Large intestine (tissue), 12 donors: ENCODE measurements at places on chromosomes 11 and 22.

DNA sequence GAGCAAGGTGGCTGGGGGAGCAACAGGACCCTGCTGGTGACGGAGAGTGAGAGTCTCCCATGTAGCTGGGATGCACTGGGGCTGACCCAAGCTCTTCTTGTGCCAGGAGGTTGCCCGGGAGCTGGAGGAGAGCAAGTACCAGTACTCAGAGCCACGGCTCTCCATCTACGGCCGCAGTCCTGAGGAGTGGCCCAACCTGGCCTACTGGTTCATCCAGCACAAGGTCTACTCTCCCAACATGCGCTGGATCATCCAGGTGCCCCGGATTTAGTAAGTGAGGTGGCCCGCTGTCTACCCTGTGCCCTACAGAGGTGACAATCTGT, 40.4 kb downstream of the AMPD3 start:
- no peak for DNase-seq

- DNase-seq = no peak
These were observed 3.1 kb downstream of the CAT start for GRCh38 chr11:34441814-34442213.

DNA sequence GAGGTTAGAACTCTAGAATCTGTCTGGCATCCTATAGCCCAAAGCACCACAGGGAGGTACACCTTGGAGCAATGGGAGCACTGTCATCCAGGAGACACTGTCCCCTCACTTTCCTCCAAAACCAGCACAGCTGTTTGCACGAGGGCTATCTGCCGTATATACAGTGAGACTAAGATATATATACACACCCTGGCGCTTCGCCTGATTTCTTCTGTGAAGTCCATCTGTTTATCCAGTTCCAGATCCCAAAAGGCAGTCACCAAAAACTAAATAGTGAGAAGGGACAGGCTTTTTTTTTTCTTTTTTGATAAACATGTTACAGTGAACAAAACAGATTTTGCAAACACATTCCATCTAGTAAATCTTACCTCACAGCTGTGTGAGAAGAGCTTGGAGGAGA, 68.5 kb downstream of the ARFGAP2 start:
- no peak for DNase-seq

DNA sequence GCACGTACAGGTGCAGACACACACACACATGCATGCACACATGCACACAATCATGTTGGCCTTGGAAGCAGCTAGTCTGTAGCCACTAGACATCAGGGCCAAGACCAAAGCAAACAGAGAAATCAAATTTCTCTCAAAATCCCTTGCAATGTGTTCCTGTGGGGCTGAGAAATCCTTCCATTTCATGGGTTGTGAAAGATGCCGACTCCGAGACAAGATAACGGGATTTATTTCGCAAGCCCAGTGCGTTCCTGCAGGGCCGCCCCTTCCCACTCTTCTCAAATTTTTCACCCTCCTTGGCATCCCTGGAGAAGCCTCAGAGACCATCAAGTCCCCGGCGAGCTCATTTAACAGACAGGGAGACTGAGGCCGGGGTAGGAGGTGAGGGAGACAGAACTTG, 366.7 kb downstream of the MN1 start:
- DNase-seq = no peak

DNA sequence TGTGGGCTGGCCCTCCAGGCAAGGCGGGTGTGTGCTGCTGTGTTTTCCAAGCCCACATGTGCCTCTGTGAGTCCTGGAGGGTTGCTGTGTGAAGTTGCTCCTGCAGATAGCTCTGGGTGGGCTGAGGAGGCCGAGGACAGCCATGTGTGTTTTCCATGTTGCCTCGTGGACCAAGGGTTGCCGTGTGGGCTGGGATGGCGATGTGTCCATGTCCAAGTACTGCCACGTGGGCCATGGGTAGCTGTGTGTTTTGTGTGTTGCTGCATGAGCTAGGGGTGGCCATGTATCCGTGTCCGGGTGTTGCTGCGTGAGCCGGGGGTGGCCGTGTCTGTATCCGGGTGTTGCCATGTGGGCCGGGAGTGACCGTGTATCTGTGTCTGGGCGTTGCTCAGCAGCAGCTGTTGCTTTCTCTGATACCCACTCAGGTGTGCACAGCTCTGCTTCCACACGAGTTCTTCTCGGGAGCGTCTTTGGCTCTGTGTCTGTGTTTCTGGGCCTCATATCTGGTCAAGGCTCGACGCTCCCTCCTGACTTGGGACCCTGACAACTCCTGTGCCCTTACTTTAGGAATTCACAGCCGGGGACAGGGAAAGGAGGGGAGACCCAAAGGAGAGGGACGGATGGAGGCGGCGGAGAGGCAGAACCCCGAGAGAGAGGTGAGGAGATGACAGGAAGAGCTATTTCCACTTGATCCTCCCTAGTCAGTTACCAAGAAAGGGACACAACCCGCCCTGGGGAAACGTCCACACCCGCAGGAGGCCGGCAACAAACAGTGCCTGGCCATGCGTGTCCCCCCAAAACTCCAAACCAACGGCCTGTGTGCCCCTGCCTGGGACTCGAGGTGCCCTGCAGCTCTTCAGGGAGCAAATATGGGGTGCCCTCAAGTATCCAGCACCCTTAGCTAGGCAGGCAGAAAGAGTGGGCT, 83.1 kb downstream of the PHF21B start:
- DNase-seq = no peak

GRCh38 chr22:47750086-47750485, 987.6 kb downstream of the TBC1D22A start:
- no peak for DNase-seq

DNA sequence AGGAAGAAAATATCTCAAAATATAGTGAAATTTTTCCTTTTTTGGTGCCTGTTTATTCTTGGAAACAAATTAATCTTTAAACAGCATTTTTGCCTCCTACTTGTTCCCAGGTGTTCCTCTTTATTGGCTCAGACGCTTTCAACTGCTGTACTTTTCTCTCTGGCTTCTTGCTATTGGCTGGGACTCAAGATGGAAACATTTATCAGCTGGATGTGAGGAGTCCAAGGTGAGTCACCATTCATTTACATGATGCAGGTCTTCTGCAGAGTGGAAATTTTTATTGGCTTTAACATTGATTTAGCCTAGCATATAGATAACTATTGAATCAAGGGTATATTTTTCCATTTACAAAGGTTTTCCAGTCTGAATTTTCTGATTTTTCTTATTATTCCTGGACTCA, 34.4 kb upstream of the DNAJB13 start:
- no peak for DNase-seq

GRCh38 chr22:20606041-20606783, 98.8 kb downstream of the MED15 start:
- DNase-seq = peak; percentile 94

GRCh38 chr11:2209900-2210321, 38.3 kb upstream of the TH start:
- DNase-seq = no peak

- no peak for DNase-seq
These were observed 123.4 kb upstream of the CSNK2A3 start for GRCh38 chr11:11476499-11476898.

GRCh38 chr11:131430473-131431208, 60.2 kb downstream of the NTM start:
- DNase-seq = no peak

DNA sequence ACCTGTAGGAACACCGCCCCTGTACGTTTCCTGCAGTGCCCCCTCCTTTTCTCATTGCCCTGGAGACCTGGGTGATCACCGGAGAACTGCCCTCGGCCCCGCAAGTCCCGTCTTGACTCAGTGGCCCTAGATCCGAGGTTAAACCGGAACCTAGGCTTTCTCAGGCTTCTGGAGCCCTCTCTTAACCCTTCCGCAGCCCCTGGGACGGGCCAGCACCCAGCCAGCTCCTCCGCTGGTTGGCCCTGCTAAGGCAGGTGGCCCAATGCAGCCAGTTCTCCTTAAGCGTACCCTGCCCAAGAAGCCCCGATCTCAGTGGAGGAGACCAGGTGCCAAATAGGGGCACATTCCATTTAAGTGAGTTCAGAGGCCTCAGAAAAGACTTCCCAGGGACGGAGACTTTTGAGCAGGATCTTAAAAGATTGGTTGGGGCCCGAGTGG, 776 bp downstream of the NLRX1 start:
- DNase-seq = no peak

DNA sequence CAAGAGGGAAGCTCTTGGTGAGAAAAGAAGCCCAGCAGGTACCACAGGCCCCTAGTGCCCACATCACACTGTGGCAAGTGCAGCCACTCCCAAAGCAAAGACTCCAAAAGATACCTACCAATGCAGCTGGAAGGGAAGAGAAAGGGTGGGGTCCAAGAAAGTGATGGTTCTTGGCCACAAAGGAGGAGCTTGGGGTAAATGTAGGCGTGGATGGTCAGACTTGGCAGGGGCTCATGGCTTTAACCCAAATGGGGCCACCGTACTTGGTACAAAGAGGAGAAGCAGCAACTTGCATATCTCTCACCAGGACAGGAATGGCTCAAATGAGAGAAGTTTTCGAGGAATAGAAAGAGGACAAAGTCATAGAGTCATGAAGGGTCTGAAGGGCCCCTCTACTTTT, 4.8 kb downstream of the MAP3K11 start:
- DNase-seq = no peak

GRCh38 chr11:60931917-60932316, 7.7 kb downstream of the TMEM132A start:
- no peak for DNase-seq

GRCh38 chr11:57322256-57323166, 2.2 kb downstream of the TNKS1BP1 start:
- peak; percentile 86 for DNase-seq

- DNase-seq = peak; percentile 90
These were observed 86.6 kb upstream of the FGF3 start for GRCh38 chr11:69905611-69906452.

GRCh38 chr22:48301421-48301820, 1526.3 kb downstream of the BRD1 start:
- DNase-seq = no peak

- DNase-seq = no peak
These were observed 163.4 kb downstream of the TRIM29 start for GRCh38 chr11:119974467-119974866.

DNA sequence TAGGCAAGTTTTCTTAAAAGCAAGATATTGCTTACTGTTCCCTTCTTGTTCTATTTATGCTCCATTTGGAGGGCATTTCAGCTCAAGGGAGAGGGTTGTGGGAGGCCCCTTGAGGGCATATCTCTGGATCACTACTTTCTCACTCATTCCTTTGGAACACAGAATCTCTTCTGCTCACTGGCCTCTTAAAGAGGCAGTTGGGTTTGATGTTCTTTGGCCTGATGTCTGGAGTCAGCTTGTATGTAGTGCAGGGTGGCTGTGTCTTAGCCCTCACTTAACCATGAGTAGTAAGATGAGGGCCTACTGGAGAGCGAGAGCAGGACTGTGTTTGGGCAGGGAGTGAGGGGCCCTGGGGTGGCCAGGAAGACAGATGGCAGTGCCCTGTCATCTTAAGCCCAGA, 3.6 kb downstream of the INCENP start:
- no peak for DNase-seq

DNA sequence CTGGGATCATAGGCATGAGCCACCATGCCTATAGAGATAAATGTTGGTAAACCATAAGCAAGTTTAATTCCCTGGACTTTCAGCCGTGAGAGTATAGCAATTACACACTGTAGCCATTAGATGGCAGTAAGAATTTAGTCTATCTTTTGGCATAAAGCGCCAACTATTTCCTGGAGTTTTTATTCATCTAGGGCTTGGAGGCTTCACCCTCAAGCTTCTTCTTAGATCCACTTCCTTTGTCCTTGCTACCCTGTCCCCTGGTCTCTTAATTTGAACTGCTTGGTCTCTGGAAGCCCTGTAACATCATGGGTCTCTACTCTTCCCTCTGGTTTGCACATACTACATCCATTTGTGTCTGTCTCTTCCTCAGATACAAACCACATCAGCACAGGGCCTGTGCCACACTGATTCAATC, 38.2 kb downstream of the OR10A6 start:
- peak; percentile 47 for DNase-seq

DNA sequence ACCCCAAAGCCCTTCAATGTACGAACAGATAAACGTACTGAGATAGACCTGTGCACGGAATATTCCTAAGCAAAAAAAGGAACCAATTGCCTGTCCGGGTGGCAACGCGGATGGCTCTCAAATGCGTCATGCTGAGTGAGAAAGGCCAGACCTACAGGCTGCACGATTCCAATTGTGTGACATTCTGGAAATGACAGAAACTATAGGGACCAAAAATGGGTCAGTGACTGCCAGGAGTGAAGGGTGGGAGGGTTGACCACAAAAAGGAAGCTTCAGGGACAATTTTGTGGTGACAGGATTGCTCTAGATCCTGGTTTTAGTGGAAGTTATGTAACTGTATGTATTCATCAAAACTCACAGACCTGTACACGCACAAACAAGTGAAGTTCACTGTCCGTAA, 24.0 kb upstream of the SYT8 start:
- no peak for DNase-seq
